ENCODE measurements at places on chromosomes 16 and 17. TPM values are rescaled to one million over a fixed set of nuclear protein-coding genes. Genes with fewer than 3 reads are reported as not detected.

GRCh38 chr16:87141402-87141801 lies 175.8 kb downstream of the C16orf95 start:
- no peak for DNase-seq

GRCh38 chr16:3098459-3099394 lies at the start of gene ZSCAN10:
Gene ZSCAN10 (minus strand): TSS chr16:3099294. CDS start chr16:3092937, 6,357 bp downstream.
- DNase-seq, result no peak

DNA sequence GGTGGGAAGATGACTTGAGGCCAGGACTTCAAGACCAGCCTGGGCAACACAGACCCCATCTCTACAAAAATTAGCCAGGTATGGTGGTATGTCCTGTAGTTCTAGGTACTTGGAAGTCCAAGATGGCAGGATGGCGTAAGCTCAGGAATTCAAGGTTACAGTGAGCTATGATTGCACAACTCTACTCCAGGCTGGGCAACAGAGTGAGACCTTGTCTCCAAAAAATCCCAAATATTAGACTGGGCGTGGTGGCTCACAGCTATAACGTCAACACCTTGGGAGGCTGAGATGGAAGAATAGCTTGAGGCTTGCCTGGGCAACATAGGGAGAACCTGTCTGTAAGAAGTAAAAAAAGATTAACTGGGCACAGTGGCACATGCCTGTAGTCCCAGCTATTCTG lies 30.8 kb downstream of the SUZ12 start:
- DNase-seq, result no peak

- DNase-seq, result peak; percentile 12
Measured at GRCh38 chr16:66551788-66552285, 539 bp upstream of the CKLF start.

DNA sequence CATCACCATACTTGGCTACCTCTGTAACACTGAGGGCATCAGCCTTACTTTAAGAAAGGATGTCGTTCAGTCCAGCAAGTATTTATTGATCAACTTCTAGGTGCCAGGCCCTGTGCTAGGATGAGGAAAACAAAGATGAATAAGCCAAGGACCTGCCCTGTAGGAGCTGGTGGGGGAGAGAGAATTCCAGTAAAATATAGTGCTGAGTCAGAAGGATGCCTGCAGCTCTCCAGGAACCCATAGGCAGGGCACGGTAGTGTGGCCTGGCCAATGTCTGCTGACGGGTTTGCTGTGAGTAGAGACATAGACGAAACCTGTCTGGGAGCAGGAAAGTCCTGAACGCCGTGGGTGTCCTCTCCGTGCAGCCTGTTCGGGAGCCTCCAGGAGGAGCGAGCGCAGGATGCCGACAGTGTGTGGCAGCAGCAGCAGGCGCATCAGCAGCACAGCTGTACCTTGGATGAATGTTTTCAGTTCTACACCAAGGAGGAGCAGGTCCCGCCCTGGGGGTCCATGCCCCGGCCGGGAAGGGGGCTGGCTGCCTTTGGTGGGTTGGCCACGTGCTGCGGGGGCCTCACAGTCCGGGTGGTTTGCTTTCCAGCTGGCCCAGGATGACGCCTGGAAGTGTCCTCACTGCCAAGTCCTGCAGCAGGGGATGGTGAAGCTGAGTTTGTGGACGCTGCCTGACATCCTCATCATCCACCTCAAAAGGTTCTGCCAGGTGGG lies 55.6 kb downstream of the USP43 start:
- no peak for DNase-seq

DNA sequence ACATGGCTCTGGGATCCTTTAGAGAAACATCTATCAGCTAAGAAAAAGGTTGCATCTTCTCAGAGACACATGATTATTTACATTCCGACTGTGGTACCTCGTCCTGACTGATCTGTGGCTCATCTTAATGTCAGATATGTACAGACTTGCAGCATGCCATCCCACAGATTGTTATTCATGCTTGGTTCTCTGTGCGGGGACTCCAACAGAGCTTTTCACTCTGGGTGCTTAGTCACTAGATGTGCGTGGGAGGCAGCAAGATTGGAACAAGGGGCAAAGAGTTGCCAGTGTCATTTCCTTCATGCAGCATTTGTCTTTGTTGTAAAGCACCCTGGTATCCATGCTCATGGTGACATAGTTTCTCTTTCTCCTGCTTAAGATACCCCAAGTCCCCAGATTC lies 179.1 kb upstream of the CACNG5 start:
- DNase-seq, result no peak

The NECAB2 gene
- 2.4 TPM for polyA plus RNA-seq

The PLSCR3 gene
- polyA plus RNA-seq, result 29.6 TPM

The TBC1D3B gene
- 5.9 TPM for polyA plus RNA-seq
